Stimulated activated CD8-positive, alpha-beta memory T cell treated with anti-CD3 and anti-CD28 coated beads, Interleukin-4, amount 100 ng/mL, for 24 hours (primary cell): ENCODE measurements at places on chromosomes 3 and 15.

GRCh38 chr3:180408654-180409053 lies 193.3 kb upstream of the TTC14 start:
- no peak for DNase-seq

DNA sequence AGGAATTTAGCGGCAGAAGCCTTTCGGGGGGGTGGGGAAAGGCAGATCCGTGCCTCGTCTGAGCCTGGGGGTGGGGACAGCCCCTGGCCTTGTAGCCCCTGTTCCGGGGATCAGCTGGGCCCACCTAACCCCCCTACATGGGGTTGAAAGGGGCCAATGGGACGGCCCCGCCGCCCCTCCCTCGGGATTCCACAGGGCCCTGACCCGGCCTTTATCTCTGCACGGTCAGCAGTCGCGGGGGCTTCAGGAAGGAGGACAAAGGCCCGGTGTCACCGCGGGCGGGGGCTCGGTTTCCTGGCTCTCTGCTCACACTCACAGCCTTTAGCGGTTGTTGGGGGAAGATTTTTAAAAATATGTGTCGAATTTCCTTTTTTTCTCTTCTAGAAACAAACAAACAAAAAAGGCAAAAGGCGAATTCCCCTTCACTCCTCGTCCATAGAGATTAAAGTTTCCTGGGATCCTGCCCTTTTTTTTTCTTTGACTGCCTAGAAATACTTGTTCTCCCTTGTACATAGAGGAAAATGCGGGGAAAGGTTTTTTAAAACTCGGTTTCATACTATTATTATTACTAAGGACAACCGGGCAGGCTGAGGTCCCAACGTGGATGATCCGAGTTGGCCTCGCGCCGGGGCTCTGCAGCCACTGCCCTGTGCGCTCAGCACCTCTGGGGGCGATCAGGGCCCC lies 7.9 kb downstream of the FOXL2 start:
- DNase-seq, result no peak

DNA sequence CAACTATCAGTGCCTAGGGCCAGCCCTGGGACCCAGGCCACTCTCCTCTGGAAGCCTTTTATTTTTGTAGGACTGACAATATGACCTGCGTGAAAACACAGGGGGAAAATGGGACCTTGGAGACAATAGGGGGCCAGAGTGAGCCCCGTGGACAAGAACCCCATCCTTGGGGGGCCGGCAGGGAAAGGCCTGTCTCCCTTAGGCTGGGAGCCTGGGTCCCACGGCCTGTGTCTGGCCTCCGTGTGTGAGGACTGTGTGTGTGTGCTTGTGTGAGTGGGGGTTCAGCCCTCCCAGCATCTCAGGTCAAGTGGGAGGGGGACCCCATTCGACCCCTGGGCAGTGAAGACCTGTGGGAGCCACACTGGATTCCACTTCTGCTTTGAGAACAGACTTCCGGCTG lies 53.3 kb downstream of the EXOG start:
- no peak for DNase-seq

- no peak for DNase-seq
These were observed 58.3 kb upstream of the TRPM1 start for GRCh38 chr15:31159837-31160236.

DNA sequence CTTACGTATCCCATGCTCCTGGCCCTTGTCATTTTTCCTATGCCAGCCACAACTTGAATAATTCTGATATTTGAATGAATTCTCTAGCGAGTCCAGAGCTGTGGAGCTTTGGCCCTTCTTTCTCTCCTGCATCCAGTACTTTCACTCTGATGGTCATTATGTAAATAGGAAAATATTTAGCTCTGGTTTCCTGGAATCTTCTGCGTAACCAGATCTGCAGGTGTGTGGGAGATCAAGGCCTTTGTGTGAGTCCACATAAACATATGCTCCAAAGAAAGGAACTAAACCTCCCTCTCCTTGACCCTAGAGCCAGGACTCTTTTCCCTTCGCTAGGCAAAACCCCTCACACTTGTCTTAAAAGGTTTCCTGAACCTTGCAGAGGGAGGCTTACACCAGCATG lies 132.5 kb upstream of the THBS1 start:
- DNase-seq, result no peak

DNA sequence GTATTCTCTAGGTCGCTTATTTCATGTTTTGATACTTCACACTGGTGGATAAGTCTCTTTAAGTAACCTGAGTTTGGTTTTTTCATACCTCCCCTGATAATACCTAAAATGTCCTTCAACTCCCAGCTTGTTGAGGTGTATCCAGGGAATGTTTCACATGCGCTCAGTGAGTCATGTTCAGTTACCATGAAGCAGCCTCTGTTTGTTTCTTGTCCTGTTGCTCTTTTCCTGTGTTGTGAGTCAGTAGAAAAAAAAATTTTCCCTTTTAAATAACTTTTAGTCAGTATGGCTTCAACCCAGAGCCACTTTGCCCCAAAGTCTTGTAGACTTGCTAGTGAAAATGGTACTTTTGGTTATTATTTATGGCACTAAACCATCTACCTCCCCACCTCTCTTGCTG lies 278.4 kb upstream of the ZPLD1 start:
- DNase-seq, result no peak

DNA sequence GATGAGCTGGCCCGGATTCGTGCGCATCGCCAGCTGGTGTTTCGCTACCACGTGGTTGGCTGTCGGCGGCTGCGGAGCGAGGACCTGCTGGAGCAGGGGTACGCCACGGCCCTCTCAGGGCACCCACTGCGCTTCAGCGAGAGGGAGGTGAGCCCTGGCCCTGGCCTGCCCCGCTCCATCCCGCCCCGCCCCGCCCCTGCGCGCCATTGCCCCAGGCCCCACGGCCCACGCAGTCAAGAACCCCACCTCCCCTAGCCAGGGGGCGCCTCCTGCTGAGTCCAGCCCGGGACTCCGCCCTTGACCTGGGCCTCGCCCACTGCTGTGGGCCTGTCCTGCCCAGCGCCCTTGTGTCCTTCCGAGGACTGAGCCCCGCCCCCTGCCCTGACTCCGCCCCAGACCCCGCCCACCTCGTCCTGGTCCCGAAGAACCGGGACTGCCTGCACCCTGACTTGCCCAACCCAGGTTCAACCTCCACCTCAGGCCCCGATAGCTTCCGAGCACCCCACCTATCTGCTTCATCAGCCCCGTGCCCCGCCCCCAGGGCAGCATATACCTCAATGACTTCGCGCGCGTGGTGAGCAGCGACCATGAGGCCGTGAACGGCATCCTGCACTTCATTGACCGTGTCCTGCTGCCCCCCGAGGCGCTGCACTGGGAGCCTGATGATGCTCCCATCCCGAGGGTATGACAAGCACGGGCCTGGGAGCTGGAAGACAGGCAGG lies 14.8 kb downstream of the NT5DC2 start:
- DNase-seq, result no peak

DNA sequence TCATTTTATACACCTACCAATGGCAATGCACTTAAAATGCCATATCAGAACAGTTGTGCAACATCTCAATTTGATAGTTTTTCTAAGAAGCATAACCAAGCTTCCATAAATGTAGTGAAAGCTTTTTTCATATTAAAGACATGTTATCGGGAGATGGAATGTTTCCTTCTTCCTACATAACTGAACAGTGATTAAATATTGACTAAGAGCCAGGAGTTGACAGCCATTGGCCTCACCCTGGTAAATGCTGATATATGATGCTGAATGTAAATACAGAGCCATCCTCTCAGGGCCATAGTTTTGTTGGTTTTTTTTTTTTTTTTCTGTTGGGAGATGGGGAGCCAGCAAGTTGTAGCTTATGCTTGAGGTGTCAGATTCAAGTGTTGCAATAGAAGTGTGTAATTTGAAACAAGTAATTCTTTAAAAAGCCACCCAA lies 203.3 kb upstream of the IL12A start:
- DNase-seq, result no peak
